ENCODE measurements at places on chromosomes 12 and 14. TPM values are rescaled to one million over a fixed set of nuclear protein-coding genes. Genes with fewer than 3 reads are reported as not detected.

A2ML1 gene
- not detected for polyA plus RNA-seq

NEUROD4 gene
- not detected for polyA plus RNA-seq

ALG10B gene
- polyA plus RNA-seq, result 2.9 TPM

SLC38A4 gene
- polyA plus RNA-seq, result not detected

HOXC4 gene
- not detected for polyA plus RNA-seq

MYO1H gene
- not detected for polyA plus RNA-seq

SETD3 gene
- polyA plus RNA-seq, result 37.4 TPM

FIGNL2 gene
- not detected for polyA plus RNA-seq

DBX2 gene
- polyA plus RNA-seq, result not detected

RAD51AP1 gene
- polyA plus RNA-seq, result 0.62 TPM

RND1 gene
- 0.85 TPM for polyA plus RNA-seq

OR4E1 gene
- polyA plus RNA-seq, result 0.22 TPM

IFT81 gene
- 1.2 TPM for polyA plus RNA-seq

All from CD4-positive, alpha-beta memory T cell (primary cell).